EL (cell line): ENCODE measurements at places on chromosomes 1 and 21.

DNA sequence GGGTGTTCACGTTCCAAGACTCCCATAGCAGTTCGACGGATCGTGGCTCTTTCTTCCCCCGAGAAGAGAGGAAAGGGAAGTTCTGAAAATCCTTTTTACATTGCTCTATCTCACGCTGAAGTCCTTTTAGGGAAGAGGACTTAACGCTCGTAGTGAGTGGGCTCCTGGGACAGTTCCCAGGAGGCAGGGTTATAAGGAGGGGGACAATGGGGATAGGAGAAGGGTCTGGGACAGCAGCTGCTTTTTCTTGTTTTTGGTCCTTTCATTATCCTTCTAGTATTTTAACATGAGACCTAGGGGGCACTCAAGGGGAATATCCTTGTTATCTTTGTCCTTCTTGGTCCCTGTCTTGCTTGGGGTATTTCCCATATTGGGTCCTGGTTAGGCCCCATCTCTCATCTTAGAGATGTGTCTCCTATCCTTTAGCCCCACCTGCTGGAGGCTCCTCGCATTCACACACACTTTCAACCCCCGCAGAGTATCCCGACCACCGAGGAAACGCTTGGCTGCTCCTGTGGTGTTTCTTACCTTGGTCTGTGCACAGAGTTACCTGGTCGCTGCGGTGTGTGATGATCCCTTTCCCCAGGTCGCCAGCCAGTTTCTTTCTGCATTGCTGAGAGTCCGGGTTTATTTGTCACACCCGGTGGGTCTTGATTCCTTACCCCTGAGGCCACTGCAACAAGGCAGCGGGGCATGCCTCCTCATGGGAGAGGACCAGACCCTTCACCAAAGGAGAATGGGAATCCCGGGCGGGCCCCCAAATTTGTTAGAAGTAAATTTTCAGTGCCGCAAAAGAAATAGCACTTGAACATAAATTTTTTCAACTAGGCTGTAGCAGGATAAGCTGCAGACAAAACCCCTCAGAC, 29.7 kb downstream of the SCCPDH start:
- DNase-seq: peak; percentile 72

DNA sequence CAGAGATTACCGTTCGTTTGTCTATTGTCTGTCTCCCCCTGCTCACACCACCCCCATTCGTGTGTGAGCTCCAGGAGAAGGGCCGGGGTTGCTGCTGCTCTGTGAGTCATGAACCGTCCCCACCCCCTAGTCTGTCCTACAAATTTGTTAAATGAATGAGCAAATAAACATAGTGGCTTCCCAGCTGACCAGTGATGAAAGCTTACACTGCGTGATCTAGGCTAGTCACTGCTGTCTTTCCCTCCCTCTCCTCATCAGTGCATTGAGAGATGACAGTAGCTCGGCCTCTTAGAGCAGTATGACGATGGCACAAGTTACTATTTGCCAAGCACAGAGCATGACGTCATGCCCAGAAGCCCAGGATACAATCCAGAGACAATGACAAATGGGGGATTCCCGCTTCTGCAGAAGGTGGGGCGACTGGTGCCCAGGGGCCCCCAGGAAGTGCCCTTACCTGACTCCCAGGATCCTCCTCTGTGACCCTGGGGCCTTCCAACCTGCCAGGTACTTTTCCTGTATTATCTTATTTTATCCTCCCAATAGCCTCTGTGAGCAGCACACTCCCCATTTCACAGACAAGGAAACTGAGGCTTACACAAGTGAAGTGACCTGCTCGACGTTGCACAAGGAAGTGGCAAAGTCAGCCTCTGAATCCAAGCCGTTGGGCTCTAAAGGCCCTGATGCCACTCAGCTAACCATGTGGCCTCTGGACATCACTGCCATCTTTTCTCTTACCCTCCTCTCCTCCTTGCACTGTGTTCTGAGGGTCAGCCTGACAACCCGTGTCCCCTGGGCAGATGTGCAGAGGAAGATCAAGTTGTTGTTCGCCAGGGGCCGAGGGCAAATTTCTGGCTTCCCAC, 8.6 kb upstream of the EPHA2 start:
- peak; percentile 95 for DNase-seq

DNA sequence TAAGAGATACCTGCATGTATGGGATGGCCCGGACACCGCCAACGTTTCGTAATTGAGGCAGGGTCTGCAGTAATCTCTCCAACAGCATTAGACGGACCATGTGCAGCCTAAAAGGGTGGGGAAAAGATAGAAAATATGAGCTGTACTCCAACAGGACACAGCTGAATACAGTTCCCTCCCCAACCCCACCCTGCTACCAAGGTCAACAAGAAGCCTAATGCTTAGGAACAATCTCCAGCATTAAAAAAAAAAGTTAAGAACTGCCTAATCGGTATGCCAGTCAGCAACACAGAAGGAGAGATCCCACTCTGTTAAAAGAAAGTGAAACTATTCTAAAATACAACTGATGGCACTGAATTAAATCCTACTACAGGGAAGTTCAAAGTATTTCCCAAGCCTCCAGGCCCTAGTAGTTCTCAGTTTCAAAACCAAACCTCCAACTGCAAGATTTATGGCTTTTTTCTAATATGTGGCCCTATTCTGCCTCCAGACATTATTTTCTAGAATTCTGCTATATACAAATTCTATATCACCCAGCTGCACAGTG, 81.0 kb downstream of the UBR4 start:
- no peak for DNase-seq

DNA sequence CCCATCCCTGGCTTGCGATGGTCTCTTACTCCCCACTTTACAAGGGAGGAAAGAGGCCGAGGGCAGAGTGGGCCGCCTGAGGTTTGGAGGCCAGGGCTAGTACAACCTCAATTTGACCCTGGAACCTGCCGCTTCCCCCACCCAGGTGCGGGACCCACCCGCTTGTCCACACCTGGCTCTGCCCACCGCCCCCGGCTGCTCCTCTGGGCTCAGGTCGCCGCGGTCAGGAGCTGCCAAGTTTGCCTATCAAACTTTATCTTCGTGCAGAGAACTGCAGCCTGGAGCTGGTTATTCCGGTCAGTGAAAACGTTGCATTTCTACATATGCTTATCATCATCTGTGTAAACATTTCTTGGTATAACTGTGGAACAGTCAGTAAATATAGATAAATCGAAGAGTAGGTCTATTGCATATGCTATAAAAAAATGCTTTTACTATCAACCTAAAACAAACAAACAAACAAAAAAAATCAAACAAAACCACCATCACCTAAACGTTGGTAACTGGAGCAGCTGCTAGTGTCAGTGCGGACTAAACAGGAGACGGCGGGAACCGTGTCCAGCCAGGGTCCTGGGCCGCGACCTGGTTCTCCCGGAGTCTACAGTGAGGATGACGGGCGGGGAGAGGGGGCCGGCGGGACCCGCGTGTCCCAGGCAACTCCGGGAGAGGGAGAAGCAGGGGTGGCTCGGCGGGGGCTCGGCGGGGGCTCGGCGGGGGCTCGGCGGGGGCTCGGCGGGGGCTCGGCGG, 906 bp upstream of the ADARB1 start:
- DNase-seq: peak; percentile 35

GRCh38 chr1:175733722-175734121, 9.7 kb downstream of the TNR start:
- no peak for DNase-seq

- DNase-seq: no peak
These were observed 121.2 kb downstream of the ADGRL2 start for GRCh38 chr1:81921851-81922462.

DNA sequence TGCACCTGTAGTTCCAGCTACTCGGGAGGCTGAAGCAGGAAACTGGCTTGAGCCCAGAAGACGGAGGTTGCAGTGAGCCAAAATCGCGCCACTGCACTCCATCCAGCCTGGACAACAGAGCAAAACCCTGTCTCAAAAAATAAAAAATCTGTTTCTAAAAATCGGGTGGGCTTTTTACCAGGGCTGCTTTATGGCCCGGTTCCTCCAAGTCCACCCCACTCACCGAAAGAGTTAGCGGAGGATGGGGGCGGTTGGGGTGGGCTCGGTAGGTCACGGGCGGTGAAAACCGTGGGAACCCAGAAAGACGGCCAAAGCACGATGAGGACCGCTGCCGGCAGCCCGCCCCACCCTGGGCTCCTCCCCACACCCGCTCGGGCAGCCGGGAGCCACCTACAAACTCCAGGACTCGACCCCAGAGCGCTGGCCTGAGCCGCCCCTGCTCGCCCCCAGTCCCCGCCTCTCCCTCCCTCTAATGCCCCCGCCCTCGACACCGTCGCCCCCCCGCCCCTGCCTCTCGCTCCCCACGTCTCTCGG, 846 bp upstream of the PER3 start:
- peak; percentile 78 for DNase-seq

DNA sequence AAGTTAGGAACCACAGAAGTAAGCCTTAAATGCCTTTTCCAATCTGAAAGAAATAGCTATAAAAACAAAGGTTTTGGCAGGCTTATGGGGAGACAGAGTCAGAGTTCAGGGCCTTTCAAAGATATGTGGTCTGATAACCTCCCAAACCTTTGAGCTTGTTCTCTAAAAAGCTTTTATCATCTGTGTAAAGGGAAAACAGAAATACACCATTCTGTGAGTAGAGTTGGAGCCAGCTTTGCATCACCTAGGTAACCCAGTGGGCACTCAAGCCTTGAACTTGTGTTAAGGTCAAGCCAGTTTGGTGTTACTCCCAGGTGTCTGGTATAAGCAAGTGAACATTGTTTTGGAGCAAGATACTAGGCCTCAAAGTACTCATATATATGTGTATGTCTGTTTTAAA, 50.1 kb downstream of the LAMC1 start:
- no peak for DNase-seq

GRCh38 chr1:25569597-25570396, 26.4 kb downstream of the LDLRAP1 start:
- no peak for DNase-seq

DNA sequence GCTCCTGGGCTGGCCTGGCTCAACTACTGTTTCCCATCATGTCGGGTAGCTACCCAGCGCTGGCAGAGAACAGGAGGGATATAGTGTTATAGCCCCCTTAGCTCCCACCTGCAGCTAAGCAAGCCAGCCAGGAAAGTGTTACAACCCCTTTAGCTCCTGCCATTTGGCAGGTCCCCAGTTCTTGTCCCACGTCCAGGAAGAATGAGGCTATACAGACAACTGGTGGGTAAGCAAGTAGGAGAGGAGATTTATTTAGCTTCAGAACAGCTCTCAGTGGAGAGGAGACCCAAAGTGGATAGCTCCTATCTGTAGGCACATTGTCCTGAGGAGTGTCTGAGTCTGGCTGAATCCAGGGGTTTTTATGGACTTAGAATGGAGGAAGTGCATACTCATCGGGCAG, 741.1 kb upstream of the B3GALT2 start:
- no peak for DNase-seq

GRCh38 chr1:57468641-57469523, 45.0 kb upstream of the DAB1 start:
- DNase-seq: peak; percentile 13

GRCh38 chr1:214621236-214621635, 18.2 kb downstream of the CENPF start:
- no peak for DNase-seq

GRCh38 chr21:45532826-45533360, 9.3 kb downstream of the SLC19A1 start:
- no peak for DNase-seq

DNA sequence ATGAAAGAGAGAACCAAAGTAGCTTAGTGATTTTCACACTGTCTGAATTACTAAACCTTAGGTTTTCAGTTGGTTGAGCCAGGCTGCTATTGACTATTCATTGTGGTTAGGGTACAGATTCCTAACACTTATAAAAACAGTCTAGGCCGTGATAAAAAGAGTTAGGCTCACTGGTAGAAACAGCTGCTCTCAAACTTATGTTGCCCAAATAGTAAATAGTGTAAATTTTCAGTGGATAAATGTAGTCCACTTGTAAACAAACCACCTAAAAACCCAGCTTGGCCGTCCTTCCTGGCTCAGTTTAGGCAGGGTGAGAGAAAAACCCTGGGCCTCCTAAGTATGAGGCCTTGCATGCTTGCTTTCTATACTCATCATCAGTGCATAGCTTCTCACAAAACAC, 34.9 kb downstream of the ARID1A start:
- DNase-seq: no peak

GRCh38 chr1:31923901-31924535, 14.2 kb downstream of the PTP4A2 start:
- DNase-seq: no peak

DNA sequence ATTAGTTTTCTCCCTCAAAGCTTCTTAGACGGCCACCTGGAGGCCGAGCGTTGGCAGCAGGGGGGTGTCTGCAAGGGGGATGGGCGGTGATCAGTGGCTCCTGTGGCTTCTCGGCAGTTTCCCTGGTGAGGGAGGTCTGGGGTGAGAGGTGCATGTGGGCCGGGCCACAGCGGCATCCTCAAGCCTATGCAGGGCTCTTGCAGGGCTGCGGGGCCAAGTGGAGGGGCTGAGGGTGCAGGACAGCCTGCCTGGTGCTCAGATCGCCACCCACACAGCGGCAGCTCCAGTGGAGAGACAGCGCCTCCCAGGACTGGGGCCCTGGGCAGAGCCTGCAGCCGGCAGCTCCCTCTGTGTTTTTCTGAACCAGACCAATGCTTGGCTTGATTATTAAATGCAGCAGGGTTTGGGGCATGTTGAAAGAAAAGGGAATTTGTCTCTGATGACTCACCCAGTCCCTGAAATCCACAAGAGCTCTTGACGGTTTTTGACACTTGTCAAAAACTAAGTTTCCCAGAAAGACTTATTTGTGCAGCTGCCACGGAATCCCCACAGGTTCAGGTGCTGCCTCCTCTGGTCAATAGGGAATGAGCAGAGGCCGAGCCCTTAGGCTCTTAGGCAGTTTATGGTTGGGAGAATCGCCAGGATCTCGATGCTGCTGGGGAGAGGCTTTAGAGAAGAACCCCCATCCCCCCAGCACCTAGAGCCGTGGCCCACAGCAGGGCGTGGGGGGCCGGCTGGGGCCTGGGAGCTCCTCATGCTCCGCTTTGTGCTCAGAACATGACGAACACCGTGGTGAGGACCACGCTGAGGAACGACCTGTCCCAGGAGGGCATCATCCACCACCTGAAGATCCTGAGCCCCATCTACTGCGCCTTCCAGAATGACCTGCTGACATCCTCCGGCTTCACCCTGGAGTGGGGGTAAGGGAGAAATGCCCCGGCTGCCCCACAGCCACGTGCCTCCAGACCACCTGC, 54.7 kb downstream of the UMODL1 start:
- DNase-seq: peak; percentile 37

DNA sequence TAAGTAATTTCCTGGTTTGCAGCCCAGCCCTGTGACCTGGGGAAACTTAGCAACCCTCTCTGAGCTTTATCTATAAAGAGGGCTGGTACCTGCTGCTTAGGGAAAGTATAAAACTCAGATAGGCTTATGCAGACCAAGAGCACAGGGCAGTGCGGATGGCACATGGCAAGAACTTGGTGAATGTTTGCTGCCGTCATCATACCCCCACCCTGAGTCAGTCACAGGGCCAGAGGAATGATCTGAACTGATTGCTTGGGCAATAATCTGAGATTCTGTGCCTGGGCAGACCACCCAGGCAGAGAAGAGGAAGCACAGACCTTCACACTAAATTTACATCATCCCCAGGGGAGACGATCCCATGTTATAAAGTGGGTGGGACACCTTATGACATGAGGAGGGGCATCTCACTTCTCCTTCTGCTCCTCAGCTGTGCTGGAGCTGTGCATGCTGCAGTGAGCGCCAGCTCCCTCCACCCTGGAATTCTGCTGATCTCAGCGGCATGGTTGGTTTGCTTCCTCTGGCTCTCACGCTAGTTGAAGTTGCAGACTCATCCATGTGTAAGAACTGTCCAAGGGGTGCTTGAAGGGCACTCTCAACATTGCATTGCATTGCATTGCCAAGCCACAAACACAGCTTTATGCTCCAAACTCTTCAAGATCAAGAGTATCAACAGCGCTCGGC, 197.1 kb downstream of the AJAP1 start:
- DNase-seq: no peak
